Dermis blood vessel endothelial cell (primary cell): ENCODE measurements at places on chromosomes 7 and 10. TPM values are rescaled to one million over a fixed set of nuclear protein-coding genes. Genes with fewer than 3 reads are reported as not detected.

CPVL gene
- 0.93 and 5.6 TPM in 2 replicates for total RNA-seq

DNA sequence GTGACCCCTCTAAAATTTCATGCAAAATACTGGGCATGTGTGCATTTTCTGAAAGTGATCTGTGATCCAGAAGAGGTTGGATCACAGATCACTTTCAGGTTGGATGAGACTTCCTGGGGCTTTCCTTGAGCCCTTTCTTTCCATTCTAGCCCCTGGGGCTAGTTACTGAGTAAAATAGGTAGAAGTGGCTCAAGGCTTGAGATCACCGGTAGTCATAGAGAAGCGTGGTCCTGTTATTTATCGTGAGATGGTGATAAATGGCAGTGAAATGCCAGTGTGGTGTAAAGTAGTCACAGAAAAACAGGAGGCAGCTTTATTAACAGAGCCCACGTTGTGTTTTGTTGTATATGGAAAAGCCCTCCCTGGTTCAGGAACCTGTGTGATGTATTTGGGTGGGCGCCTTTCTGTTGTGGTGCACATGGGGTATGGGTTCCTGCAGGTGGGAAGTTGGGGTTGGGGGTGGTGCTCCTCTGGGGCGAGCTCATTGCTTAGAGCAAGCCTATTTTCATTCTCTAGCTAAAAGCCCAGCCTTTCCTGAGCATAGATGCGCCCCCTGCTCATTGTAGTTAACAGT lies 34.0 kb upstream of the SH2D4B start:
- no peak for DNase-seq

GRCh38 chr7:155257482-155258225 lies 40.0 kb upstream of the INSIG1 start:
- peak; percentile 78 for DNase-seq

DNA sequence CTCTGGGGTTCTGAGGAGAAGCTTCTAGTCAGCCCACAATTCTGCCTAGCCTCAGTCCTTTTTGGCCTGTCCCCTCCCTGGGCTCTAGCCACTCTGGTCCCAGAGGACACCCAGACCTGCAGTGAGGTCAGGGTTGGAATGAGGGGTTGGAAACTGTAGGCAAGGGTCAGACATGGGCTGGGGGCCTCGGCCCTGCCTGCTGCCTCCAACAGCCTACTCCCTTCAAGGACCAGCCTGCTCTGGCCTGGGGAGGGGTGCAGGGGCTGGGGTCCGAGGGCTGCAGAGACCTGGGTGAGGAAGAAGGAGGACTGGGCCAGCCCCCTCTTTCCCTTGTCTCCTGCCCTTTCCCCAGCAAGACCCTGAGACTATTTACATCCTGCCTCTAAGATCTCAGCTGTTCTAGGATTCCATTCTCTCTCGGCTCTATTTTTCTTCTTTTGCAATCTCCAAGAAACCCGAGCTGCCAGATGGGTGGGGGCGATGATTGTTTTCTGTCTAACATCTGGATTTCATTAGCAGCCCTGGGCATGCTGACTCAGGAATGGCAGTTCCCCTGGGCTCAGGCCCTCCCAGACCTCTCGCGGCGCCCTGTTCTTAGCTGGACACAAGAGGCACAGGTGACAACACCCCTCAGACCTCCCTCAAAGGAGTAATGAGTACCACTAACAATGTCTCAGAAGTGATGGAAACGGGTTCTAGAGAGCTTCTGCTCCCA lies 23.1 kb downstream of the ZCCHC24 start:
- no peak for DNase-seq

GRCh38 chr7:47827351-47827756 lies 120.9 kb downstream of the PKD1L1 start:
- no peak for DNase-seq

ARHGEF35 gene
- total RNA-seq, result under 0.01 and 0.23 TPM in 2 replicates

DNA sequence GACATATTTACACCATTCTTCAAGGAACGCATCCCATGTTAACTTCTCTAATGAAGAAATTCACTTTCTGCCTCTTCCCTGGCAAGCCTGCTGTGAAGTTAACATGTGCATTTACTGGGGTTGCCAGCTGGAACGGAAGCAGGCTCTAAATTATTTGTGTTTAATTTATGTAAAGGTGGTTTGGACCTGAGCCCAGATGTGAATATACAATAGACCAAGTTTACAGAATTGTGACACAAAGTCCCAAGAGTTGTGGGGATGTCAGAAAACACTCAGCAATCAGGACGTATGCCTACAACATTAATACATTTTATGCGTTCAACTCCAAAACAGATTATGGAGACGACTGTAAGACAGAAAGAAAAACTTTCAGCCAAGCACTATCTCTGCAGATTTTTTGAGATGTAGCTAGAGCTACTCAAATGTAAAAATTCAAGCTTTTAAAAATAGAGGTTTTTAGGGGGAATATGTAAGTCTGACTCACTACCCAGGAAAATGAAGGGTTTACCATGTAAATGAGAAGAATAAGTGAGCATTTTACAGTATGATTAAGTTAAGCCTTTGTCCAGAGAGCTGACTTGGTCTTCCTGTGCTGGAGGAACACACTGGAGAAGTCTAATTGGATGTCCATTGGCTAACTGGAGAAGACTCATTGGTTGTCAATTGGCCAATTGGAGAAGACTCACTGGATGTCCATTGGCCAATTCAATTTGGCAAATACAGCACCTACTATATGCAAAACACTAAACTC lies 19.5 kb downstream of the NRP1 start:
- DNase-seq, result peak; percentile 76

GRCh38 chr7:108109221-108109908 lies 20.8 kb downstream of the LAMB4 start:
- DNase-seq, result peak; percentile 60

DNA sequence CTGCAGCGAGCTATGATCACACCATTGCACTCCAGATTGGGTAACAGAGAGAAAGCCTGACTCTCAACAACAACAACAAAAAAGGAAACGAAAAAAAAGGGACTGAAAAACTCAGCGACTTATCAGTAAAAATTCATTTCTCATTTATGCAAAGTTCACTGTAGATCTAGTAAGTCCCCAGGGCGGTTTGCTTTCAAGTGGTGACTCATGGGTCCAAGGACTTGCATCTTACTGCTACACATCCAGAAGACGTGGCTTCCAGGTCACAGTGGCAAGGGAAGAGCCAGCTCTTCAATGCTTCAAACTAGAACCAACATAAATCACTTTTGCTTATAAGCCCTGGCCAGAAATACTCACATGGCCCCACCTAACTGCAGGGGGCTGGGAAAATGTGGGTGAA lies 178.3 kb upstream of the AUTS2 start:
- no peak for DNase-seq

DRGX gene
- total RNA-seq, result not detected in 2 replicates

GRCh38 chr7:120874722-120875121 lies 16.8 kb upstream of the TSPAN12 start:
- DNase-seq, result peak; percentile 38

DNA sequence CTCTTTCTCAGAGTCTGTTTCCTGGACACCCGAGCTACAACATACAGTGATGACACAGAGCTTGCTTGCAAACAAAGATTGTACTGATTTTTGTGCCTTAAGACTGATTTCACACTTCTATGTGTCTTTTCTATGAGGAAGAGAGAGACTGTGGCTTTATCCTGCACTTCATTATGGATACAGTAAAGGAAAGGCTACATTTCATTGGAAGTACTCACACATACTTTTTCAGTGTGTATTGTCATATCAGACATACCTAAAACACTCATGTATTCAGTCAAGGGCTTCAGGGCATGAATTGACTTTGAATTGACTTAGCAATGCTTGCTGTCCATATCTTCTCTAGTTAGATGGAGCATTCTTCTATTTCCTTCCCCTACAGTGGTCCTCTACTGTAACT lies 135.5 kb upstream of the IMMP2L start:
- no peak for DNase-seq

GRCh38 chr10:116926426-116926825 lies 77.1 kb downstream of the ENO4 start:
- DNase-seq, result no peak

DNA sequence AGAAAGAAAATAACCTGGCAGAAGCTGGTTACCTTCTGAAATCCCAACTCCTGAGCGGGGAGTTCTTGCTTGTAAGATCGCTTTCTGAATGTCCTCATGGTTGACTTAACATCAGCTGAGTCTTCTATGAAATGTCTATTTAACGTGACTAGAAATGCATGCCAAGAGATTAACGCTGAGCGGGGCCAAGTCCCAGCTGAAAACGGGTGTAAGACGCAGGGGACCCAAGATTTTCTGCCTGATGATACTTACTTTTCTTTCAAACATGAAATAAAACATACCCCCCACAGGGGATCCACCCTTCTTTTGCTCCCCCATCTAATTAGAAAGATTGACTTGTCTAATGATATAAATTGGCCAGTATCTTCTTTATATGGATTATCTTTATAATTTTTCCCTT lies 14.9 kb downstream of the OR9A2 start:
- DNase-seq, result no peak

LBX1 gene
- total RNA-seq, result not detected in 2 replicates

DNA sequence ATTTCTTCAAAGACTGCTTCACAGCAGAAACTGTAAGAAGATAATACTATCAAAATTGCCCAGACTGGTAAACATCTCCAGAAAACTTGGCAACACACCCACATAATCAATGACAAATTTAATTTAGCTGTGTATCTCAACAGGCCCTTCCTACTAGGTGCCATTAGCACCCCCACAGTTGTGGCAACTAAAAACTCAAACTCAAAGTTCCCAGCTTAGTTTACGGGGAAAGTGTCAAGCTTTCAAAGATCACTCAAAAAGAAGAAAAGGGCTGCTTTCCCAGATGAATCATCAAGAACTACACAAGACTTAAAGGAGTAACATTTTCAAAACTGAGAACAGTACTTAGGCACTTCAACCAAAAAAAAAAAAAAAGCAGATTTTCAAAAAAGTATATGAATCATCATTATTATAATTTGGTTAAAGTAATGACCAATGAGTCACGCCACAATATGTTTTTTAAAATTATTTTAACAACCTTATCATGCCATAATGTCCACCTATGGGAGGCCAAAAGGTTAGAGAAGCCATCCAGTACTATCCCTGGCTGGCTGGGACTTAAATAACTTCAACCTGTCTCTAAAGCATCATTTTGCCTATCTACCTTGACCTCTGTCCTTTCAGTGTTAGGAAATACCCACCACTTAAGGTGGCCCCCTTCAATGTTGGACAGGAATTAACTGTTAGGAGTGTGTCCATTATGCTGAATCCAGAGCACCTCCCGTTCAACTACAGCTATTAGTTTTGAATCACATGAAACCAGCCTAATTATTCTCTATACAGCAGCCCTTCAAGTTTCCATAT lies 90.8 kb downstream of the ZFAND4 start:
- DNase-seq, result no peak

DNA sequence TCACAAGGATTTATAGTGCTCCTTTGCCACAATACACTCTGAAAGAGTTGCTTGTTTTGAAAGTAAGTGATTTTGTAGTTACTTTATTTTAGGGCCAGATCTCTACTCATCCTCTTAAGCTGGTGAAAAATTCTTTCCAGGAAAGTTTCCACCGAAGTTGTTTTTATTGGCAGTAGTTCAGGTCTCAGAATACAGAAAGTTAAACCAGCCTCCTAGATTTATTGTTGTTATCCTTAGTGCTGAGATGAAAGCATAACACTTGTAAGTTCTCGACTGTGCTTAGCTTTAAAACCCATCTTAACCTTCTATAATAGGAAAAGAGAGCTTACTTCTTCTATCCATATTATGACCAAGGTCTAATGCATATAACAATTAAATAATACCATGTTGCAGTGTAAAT lies 5.5 kb downstream of the AP3M1 start:
- DNase-seq, result peak; percentile 82

VSIR gene
- 25.1 and 42.2 TPM in 2 replicates for total RNA-seq

MET gene
- total RNA-seq, result 66.4 and 113 TPM in 2 replicates

NEBL gene
- total RNA-seq, result 2.6 and 2.9 TPM in 2 replicates

STOX1 gene
- 0.33 and 0.34 TPM in 2 replicates for total RNA-seq

ABCC2 gene
- total RNA-seq, result 0.79 and 1.5 TPM in 2 replicates

DNA sequence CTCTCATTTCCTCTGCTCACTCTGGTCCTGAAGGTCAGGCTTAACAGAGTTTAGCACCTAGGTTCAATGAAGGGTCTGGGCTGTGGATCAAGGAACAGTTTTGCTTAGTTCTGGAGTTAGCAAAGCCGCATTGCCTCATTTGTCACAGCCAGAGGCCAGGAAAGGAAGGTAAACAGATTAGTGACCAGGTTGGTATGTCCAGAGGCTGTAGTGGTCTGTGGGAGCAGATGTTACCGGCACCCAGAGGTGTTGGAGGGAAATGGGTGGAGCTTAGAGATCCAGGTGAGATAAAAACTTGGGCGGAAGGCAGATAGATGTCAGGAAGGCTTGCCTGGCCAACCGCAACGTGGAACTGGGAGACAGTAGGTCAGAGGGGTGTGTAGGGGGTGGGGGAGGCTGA lies 36.6 kb upstream of the ZMIZ2 start:
- no peak for DNase-seq

GRCh38 chr10:89002226-89002978 lies 11.8 kb downstream of the FAS start:
- no peak for DNase-seq

FANK1 gene
- 0.51 and 0.65 TPM in 2 replicates for total RNA-seq

GRCh38 chr7:36896418-36896817 lies 172.1 kb upstream of the AOAH start:
- DNase-seq, result no peak

DNA sequence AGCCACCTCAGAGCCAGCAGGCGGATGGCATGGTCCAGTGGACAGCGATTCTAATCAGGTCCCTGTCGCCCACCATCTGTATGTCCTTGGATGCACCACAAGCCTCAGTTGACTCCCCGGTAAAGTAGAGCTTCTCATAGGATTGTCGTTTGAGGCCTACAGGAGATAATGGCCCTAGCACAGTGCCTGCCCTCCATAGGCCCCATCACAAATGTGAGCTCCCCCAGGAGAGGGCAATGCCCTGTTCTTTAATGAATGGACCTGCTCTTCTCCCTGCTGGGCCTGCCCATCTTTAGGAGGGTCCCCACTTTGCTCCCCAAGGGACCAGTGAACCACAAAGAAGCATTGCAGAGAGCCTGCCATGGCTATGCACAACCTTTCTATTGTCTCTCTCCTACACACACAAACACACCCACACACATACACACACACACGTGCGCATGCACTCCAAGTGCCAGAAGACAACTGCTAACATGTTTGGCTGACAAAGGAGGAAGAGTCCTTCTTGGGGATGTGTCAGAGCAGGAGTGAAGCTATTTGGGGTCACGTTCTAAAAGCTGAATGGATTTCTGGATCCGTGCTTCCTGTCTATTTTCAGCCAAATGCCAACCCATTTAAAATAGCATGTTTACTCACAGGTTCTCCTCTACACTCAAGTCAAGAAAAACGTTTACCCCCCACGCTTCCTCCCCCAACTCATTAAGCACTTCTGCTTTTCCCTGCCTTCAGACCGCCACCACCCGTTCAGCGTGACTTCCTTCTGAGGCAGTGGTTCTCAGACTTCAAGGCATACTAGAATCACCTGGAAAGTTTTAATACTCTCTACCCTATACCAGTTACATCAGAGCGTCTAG lies 196.1 kb downstream of the GRID1 start:
- no peak for DNase-seq
